Smooth muscle cell of trachea (primary cell): ENCODE measurements at places on chromosomes 4 and X. TPM values are rescaled to one million over a fixed set of nuclear protein-coding genes. Genes with fewer than 3 reads are reported as not detected.

Gene FHIP1A
- total RNA-seq: 0.17 and 0.29 TPM in 2 replicates

Gene S100G
- total RNA-seq: not detected in 2 replicates

Gene GJB1
- not detected in 2 replicates for total RNA-seq

Gene PROM1
- not detected in 2 replicates for total RNA-seq

Gene TCEAL9
- total RNA-seq: 77.6 and 144 TPM in 2 replicates

Gene ELOVL6
- total RNA-seq: 7.4 and 33.5 TPM in 2 replicates

Gene CXCL9
- not detected in 2 replicates for total RNA-seq

Gene FGA
- not detected in 2 replicates for total RNA-seq
